ENCODE measurements at places on chromosomes 7 and 10.

GRCh38 chr10:17993361-17993760 is 41.6 kb downstream of the SLC39A12 start:
- no peak for DNase-seq

DNA sequence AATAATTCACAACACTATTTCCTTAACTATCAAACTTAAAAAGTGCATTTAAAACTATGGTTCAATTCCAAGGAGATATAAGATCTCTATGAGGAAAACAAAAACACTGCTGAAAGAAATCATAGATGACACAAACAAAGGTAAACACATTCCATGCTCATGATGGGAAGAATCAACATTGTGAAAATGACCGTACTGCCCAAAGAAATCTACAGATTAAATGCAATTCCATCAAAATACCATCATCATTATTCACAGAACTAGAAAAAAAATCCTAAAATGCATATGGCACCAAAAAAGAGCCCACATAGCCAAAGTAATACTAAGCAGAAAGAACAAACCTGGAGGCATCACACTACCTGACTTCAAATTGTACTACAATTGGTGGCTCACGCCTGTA is 159.9 kb upstream of the EEPD1 start:
- no peak for DNase-seq

DNA sequence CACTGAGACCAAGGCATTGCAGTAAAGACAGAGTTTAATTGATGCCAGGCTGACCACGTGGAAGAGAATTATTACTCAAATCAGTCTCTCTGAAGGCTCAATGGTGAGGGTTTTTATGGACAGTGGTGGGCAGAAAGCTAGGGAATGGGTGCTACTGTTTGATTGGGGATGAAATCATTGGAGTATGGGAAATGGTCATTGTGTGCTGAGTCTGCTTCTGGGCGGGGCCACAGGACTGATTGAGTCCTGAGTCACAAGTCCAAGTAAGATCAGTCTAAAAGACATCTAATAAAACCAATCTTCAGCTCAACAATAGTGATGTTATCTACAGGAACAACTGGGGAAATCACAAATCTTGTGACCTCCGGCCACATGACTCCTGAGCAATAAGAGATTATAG is 868.4 kb downstream of the SORCS3 start:
- DNase-seq, result no peak

- no peak for DNase-seq
Observed at GRCh38 chr10:8224591-8224990, 170.1 kb downstream of the GATA3 start.

DNA sequence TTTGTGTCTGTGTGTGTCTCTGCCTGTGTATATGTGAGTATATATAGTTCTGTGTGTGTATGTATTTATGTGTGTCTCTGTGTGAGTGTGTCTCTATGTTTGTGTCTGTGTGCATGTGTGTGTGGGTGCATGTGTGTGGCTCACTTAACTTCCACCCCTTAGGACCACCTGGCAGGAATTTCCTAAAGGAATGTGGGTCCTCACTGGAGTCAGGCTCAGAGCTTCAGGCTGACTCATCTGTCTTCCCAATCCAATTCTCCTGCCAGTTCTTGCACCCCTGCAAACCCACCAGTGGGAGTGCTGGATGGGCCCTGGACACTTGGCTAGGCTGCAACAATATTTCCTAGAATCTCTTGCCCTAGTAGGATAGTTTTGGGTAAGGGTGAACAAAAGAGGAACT is 70.2 kb upstream of the GRB10 start:
- DNase-seq, result no peak

- DNase-seq, result no peak
Observed at GRCh38 chr7:21401944-21402343, 25.9 kb upstream of the SP4 start.

DNA sequence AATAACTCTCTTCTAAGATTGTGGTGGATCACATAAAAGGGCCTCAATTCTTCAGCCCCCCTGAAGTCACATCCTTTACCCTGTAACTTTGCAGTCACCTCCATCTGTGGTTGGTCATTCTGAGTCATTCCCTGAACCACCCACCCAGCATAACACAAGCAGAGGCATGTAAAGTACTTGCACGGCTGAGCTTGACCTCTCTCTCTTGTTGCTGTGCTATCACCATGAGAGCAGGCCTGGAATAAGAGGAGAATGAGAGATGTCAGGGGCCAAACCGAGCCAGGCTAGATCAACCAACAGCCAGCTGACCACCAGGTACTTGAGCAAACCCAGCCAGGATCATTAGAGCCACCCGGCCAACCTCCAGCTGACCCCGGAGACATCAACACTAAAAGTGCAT is 13.5 kb upstream of the STK17A start:
- DNase-seq, result no peak

GRCh38 chr7:38398725-38399321 is 125.4 kb upstream of the TARP start:
- no peak for DNase-seq

GRCh38 chr10:38159004-38159403 is 64.9 kb downstream of the ZNF37A start:
- DNase-seq, result no peak

GRCh38 chr10:106355450-106355849 is 809.1 kb downstream of the SORCS1 start:
- no peak for DNase-seq

DNA sequence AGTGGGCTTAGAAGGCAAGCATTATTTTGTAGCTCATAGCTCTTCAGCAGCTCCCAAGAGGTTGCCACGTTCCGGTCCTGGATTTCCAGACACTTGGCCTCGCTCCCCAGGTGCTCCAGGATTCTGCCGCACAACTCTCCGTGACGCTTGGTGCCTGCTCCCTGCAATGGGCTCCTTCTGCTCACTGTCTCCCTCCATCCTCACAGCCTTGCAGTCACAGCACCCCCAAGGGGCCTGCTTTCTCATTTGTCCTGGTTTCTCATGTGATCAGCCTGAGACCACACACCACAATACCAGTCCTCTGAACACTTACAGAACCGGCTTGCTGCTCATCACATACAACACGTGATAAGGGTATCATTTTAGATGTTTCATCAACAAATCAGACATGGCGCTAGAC is 9.8 kb downstream of the IGFBP3 start:
- DNase-seq, result no peak

DNA sequence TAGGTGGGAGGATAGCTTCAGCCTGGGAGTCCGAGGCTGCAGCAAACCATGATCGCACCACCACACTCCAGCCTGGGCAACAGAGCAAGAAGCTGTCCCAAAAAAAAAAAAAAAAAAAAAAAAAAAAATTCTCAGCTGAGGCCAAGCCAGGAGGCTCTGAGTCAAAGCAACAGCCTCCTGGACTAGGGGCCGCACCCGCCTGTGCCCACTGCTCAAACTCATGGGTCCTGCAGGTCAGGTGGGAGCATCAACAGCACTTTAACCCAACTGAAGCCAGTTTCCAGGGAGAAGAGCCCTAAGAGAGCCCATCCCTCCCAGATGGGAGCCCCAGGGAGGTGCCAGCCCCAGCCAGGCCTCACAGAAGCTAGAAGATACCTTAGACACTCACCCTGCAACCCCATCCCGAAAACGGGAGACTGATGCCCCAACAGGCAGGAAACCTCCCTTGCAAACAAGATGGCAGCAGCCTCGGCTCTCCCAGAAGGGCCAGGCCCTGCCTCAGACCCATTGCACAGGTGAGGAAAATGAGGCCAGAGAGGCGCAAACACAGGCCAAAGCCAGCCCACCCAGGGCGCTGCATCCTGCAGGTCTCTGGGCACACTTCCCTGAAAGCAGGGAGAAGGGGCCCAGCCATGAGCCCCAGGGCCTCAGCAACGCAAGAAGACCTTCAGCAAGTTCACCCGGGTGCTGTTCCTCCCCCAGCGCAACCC is 11.0 kb downstream of the PDGFA start:
- no peak for DNase-seq

GRCh38 chr10:24893127-24893526 is 59.3 kb downstream of the PRTFDC1 start:
- no peak for DNase-seq

- DNase-seq, result no peak
Observed at GRCh38 chr7:134777908-134778580, 1.4 kb upstream of the CALD1 start.

DNA sequence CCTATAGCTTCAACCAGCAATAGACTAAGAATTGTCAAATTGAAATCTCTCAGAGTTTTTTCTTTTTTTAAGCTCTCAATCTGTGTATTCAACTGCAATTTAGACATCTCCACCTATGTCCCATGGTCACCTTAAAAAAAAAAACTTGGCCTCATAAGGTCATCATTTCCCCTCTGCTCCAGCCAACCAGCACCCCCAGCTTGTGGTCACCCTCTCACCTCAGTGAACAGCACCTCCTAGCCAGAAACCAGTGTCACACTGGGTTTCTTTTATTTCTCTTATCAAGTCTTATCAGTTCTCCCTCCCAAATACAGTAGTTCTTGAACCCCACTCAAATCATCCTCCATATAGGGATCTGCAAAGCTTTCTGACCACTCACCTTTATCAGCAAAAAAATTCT is 4.0 kb downstream of the ITGB1 start:
- no peak for DNase-seq

- no peak for DNase-seq
Observed at GRCh38 chr7:11642276-11642675, 189.7 kb downstream of the THSD7A start.

DNA sequence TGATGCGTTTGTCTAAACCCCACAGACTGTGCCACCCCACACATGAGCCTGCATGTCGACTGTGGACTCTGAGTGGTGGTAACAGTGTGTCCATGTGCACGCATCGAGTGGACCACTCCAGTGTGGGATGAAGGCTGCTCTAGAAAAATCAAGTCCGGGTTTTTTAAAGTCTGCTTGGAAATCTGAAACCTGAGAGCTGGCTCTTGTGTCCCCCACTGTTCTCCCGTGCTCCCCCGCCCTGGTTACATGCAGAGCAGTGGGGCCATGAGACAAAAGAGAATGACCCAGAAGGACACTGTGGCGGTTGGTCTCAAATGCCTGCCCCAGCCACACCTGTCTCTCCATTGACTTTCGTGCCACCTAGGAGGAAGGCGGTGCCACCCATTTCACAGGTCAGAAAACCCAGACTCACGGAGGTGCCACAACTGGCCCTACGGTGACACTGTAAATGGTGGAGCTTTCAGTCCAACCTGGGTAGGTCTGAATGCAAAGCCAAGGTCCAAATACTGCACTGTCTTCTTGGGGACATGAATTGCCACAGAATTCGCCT is 27.3 kb upstream of the PWWP2B start:
- DNase-seq, result no peak

GRCh38 chr7:99478464-99479440 is 6.1 kb downstream of the ZNF789 start:
- DNase-seq, result no peak

DNA sequence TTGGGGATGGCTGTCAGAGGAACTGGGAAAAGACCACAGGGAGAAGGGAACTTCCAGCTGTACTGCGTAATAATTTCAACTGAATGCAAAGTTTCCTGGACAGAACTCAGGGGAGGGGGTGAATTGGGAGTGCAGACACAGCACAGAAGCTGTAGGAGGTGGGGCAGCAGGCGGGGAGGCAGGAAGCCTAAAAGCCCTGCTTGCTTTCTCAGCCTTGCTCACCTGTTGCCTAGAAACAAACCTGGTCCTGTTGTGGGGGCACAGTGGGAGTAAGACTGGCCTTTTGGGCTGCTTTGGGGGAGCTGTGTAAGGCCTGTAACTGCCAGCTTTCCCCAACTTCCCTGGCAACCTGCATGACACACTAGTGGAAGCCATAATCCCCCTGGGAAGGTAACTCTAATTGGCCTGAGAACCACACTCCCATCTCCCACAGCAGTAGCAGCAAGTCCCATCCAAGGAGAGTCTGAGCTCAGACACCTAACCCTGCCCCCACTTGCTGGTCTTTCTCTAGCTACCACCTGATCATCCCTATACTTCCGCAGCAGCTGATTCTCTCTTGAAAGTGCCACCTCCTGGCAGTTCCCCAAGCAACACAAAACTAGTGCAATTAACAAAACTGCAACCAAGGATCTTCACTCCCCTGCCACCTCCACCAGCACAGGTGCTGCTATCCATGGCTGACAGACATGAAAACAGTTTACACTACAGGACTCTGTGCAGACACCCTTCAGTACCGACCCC is 1239.3 kb downstream of the SORCS1 start:
- no peak for DNase-seq

DNA sequence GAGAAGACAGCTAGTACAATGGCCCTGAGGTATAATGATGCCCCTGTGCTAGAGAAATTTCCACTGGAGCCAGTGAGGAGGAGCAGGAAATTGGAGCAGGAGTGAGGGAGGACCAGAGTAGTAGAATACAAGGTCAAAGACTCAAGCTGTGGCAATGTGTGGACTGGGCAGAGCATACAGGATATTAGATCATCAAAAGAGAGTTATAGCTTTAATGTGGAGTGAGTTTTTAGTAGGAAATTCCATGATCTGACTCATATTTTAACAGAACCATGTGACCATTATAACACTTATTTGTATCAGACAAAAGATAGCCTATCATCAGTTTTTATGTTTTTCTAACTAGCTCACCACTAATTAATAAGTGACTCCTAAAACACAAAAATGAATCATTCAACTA is 154.1 kb downstream of the DGKB start:
- DNase-seq, result no peak

GRCh38 chr7:152571068-152571467 is 104.9 kb downstream of the XRCC2 start:
- no peak for DNase-seq

All from substantia nigra (tissue), 51 donors.